GM18507 (cell line): ENCODE measurements at places on chromosomes 3 and 15.

GRCh38 chr3:141045849-141046248 is 5.3 kb upstream of the SPSB4 start:
- no peak for DNase-seq

- DNase-seq: no peak
Observed at GRCh38 chr15:36694574-36694973, 115.1 kb downstream of the CDIN1 start.

GRCh38 chr15:25909806-25910205 is 46.7 kb upstream of the ATP10A start:
- no peak for DNase-seq

GRCh38 chr15:20341901-20342600 is 199.5 kb downstream of the GOLGA6L6 start:
- DNase-seq: no peak

DNA sequence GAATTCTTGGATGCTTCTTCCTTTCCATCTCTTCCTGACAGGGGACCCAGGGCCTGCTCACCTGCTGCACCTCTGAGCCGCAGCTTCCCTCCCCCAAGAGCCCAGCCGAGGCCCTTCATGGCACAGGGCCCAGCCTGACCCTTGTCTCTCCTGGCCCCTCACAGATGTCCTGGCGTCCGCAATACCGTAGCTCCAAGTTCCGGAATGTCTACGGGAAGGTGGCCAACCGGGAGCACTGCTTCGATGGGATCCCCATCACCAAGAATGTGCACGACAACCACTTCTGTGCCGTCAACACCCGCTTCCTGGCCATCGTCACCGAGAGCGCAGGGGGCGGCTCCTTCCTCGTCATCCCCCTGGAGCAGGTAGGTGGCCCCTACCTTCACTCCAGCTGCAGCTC is 66.2 kb downstream of the CORO2B start:
- no peak for DNase-seq
